ENCODE measurements at places on chromosomes 4 and X.

DNA sequence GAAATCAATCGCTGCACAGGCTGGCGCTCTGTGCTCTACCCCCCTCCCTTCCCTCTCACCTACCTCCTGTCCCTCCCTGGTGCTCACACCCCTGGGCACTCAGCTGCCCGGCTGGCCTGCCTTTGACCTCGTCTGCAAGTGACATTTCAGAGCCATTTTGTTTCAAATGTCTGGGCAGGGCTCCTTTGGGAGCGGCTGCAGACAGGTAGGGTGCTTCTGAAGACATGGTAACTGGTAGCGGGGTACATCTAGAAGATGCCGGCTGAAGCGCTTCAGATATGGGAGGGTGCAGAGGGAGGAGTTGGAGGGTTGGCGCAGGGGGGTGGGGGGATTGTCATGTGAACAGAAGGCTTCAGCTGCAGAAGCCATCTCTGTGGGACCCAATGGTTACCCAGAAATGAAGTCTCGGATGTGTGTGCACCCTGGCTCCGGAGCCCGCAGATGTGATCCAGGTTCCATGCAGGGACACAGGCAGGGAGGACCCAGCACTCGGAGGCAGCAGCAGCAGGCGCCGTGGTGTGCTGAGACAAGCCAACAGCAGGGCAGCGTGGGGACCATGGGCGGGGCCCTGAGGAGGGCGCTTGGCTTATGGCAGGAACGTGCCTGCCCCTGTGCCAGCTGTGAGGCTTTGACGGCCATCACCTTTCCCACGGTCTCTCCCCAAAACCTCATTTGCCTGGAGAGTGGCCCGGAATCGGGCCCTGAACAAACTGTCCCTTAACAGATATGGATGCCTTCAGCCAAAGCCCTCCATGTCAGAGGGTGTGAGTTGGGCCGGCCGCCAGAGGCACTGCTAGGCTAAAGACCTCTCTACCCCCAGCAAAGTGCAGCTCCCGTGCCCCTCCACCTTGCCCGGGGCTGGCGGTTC lies 7.6 kb upstream of the DUSP9 start:
- no peak for DNase-seq

DNA sequence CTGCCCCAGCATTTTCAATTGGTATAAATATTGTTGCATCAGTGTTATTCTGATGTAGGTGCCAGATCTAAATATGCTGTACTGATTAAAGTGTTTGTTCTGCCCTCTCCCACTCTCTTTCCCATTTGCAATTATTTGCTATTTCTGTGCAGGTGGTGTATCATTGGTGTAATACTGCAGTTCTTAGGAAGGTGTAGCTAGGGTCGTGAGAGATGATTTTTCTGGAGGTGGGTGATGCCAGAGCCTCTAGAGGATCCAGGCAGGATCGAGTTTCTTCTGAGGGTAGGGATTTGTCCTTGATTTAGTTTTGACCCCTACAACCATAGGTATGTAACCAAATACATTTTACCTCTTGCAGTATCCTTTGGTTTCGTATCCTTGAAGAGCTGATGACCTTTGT lies 1.9 kb downstream of the SMAD1 start:
- no peak for DNase-seq

GRCh38 chr4:17427991-17428390 lies 83.9 kb downstream of the QDPR start:
- no peak for DNase-seq

GRCh38 chr4:152660526-152660925 lies 19.3 kb downstream of the TMEM154 start:
- no peak for DNase-seq

DNA sequence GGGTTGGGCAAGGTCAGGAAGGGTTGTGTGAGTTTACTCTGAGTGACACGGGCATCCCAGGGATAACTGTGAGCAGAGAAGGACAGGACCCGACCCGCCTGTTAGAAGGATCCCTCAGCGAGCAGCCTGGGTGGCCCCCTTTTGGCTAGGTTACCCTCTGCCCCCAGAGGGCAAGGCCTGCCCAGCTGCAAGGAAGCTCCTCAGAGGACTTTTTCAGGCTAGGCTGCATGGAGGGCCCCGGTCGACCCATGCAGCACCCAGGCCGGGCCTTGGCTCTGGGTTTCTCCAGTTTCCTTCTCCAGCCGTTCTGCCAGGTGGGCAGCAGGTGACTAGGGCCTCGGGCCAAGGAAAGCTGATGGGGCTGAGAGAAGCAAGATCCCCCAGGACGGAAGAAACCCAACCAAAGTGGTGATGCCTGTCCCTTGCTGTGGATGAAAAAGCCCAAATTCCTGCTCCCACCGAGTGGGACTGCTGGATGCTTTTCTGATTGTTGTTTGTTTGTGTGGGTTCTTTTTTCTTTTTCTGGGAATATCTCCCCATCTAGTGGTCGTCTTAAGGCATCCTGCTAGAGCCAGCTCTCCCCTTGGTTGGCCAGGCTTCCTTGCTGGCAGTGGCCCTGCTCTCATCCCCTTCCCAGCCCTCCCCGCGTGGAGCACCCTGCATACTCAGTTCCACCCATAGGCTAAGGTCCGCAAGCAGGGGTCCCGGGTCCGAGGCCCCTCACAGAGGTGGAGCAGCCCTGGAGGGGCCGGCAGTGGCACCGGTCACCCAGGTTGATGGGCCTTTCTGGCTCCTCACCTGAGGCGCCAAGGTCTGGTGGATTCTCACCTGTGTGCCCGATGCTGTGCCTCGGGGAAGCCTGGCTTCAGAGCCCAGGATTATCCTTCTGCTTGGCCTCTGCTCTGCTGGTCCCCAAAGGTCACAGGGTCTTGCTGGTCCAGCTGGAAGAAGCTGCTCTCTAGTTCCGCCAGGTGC lies 1.8 kb downstream of the ZFP92 start:
- DNase-seq: no peak
